ENCODE measurements at places on chromosomes 6 and 20. TPM values are rescaled to one million over a fixed set of nuclear protein-coding genes. Genes with fewer than 3 reads are reported as not detected.

PDE10A gene
- 32.6 TPM for polyA plus RNA-seq

NDUFAF5 gene
- 37.9 TPM for polyA plus RNA-seq

C20orf144 gene
- 0.46 TPM for polyA plus RNA-seq

ID4 gene
- polyA plus RNA-seq: 156 TPM

SLC26A8 gene
- polyA plus RNA-seq: 0.24 TPM

Measured in left renal cortex interstitium (tissue), 4 donors.